ENCODE measurements at places on chromosomes 12 and 14.
A peak's percentile ranks its signal among the peaks of the same experiment; 100 is the strongest.

DNA sequence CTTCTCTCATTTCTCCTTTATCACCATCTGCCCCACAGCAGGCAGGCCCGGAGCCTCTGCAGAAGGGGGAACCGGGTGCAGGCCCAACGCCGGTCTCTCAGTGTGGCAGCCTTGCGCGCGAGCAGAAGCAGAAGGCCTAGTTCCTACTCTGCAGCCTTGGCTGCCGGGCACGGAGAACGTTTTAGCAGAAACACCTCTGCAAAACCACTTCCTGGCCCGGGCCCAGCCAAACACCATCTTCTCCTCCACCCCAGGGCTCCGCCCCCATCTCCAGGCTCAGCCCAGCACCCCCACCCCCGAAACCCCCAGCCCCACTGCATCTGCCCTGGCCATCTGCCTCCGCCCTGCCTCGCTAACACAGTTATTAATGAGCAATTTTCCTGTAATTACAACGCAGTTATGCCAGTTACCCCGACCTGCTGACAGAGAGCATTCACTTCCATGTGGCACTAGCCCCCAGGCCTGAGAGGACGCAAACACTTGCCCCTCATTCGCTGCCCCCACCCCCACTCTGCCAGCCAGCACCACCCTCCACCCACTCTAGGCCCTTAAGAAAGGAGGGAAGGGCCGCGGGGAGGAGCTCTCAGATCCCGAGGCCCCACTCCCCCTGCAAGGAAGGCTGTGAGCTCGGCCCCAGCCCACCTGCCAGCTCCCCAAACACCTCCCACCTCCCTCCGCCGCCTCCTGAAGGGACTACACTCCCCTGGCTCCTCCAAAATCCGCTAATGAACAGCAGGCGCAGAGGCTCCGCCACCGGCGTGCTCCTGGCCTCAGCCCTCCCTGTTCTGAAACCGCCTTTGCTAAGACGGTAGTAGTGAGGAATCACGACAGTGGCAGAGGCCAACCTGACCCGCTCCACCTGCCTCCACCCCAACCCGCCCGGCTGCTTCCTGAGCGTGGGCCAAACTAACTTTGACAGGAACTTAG is 44.7 kb upstream of the FBRSL1 start:
- peak; percentile 84 for DNase-seq

GRCh38 chr14:101587441-101587911 is 26.2 kb downstream of the DIO3 start:
- DNase-seq, result no peak

- DNase-seq, result no peak
Observed at GRCh38 chr12:51005671-51006070, 20.5 kb downstream of the SLC11A2 start.

GRCh38 chr12:106672314-106673025 is 89.7 kb downstream of the RFX4 start:
- DNase-seq, result no peak

DNA sequence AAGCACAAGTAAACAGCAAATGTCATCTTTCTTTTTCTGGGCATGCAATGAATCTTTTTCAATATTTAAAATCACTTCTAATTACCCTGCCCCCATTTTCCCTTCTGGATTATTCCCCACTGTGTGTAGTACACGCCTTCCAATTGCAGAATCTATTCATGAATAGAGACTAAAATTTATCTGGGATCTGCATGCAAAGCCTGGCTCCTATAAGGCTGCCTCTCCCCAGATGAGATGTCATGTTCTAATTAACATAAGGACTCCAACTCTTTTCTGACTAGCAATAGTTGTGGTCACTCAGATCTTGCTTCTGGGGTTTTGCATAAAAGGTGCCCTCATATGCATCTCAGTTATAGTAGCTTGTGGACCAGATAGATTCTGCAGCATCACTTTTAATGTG is 473.5 kb downstream of the BTG1 start:
- DNase-seq, result no peak

DNA sequence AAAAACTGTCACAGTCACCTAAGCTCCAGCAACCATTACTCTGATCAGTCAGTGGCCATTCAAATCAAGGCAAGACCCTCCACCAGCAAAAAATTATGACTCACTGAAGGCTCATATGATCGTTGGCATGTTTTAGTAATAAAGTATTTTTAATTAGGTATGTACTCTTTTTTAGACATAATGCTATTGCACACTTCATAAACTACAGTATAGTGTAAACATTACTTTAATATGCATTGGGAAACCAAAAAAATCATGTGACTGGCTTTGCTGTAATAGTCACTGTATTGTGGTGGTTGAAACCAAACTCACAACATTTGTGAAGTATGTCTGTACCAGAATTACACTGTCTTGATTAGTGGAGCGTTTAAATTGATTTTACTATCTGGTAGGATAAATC is 134.5 kb upstream of the GARIN6 start:
- DNase-seq, result no peak

- DNase-seq, result no peak
Observed at GRCh38 chr12:131577766-131578165, 133.1 kb upstream of the SFSWAP start.

DNA sequence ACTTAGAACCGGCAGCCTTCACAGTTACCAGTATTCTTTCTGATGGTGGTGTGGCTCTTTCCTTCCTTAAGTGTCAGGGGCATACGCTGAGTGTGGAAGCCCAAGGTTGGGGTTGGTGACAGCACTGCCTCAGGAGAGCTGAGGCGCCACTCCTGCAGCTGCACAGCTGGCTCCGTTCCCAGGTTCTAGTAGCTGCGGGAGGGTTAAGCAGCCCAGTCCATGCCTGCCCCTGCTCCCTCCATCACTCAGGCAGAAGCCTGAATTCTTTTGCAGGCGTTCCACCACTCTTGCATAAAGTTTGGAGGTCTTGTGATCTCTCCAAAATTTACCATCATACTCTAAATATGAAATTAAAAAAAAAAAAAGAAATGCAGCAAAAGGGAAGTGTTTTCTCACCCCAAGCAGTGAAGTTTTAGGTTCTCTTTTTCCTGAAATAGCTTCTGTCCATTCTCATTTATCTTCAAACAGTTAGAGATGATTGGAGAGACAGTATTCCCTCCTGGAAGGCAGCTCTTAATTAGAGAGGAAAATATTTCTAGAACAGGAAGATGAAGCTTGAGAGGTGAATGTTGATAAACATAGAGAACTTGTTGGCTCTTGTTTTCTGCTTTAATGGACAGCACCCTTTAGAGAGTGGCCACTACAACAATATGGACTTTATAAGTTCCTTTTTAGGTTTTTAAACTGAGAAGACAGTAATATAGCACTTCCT is 136.1 kb downstream of the FGD4 start:
- peak; percentile 24 for DNase-seq

- DNase-seq, result no peak
Observed at GRCh38 chr12:39348941-39349626, 93.8 kb downstream of the KIF21A start.

DNA sequence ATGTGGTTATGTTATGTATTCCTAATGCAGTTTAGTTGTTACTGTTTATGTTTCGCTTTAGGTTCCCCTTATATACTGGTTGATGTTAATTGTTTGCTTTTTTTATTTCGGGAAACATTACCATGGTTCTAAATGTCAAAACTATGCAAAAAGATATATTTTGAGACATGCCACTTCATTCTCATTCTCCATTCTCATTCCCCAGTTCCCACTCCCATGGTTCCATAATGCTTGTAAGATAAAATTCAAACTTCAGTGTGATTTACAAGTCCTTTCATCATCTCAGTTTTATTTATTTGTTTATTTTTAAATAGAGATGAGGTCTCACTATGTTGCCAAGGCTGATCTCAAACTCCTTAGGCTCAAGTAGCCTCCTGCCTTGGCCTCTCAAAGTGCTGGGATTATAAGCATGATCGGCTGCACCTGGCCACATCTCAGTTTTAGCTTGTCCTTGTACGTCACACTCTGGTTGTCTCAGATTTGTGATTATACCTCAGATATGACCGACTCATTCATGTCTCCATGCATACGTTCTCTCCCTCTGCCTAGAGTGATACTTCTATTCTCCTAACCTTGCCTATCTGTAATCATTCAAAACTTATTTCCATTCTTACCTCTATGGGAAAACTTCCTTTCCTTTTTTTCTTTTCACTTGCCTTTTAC is 407.8 kb upstream of the RGS6 start:
- DNase-seq, result no peak

GRCh38 chr12:45429831-45430230 is 213.9 kb downstream of the ANO6 start:
- DNase-seq, result no peak

DNA sequence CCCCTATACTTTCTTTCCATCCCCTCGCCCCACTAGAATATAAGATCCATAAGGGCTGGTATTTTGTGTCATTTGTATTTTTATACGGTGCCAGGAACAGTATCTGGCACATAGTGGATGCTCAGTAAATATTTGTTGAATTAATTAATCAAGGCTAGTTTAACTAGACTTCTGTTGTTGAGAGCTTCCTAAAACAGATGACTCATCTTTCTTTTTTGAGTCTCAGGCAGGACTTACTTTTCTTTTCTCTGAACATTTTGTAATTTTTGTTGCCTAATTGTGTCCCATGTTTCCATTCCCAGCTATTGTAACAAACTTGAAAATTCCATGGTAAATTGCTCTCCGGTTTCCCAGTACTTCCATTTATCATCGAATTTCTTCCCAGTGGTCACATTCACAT is 16.7 kb downstream of the STK38L start:
- DNase-seq, result no peak

DNA sequence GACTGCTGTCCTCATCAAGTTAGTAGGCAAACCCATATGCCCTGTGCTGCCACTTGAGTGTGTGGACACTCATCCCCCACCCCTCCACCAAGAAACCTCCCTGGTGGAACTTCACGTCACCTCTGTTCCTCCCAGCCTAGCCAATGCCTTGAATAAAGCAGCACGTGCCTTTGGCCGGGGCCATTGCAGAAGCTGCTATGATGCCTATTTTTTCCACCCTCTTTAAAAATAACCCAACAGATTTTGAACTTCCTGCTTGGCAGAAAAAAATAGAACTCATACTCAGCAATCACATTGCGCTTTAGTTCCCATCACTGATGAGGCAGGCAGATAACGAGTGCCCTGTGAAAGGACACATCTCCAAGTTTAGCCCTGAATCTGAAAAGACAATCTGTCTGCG is 23.1 kb upstream of the PWP1 start:
- no peak for DNase-seq

DNA sequence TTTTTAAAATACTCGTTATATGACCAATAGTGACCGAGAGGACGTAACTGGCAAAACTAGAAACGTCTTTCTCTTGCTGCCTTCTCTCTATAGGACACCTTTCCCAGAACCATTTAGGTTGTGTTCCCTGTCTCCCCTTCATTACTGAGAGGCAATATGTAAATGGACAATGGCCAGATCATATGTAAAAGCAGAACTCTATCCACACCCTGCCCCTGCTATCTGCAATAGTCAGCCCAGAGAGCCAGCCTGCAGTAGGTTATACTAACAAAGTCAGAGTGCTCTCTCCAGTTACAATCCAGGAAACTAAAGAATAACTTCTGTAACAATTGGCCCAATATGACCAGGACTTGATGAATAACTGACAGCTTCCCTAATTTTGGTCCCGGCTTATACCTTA is 216.8 kb downstream of the ANO6 start:
- DNase-seq, result no peak
